Forelimb muscle (tissue), 1 donor: ENCODE measurements at places on chromosomes 4 and X. TPM values are rescaled to one million over a fixed set of nuclear protein-coding genes. Genes with fewer than 3 reads are reported as not detected.

DNA sequence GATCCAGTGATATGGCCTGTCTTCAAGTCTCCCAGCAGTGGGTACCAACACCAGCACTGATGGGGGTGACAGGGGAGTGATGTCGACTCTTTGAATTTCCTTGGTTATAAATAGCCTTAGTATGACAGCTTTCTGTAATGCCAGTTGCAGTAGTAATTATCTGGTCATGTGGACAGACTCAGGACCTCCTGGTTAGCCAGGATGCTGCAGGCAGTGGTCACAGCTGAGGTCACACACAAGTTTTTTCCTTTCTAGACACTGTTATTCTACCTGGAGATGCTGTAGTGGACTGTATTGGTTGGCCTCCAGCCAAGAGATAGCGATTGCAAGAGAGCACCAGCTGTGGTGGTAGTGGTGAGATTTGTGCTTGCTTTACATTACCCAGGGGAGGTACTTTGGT lies 63.6 kb downstream of the UPRT start:
- DNase-seq = no peak

DNA sequence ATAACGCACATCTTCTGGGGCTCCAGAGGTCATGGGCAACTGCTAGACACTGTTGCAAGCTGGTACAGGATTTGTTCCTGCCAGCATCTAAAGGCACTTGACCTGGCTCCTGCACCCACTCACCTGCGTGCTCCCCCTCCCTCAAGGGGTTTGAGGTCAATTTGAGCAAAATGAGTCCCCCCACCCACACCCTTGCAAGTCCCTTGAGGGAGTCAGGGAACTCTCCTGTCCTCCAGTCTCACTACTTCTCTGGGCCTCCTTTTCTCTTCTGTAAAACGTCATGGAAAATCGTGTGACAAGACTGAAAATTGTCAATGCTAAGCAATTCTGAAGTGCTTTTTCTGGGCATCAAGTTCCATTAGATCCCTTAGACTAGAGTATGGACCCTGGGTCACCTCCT lies 39.9 kb upstream of the PGK1 start:
- DNase-seq = no peak

GRCh38 chr4:6372649-6373525 lies 99.5 kb downstream of the PPP2R2C start:
- no peak for DNase-seq

GRCh38 chr4:13881892-13882291 lies 254.4 kb upstream of the BOD1L1 start:
- DNase-seq = no peak

Gene HSFX4
- polyA plus RNA-seq = 0.61 TPM

Gene GAGE12E
- polyA plus RNA-seq = not detected

Gene SPANXA1
- polyA plus RNA-seq = not detected

Gene ZNF732
- 0.95 TPM for polyA plus RNA-seq

Gene C4orf36
- polyA plus RNA-seq = not detected
